ENCODE measurements at places on chromosomes 6 and 20. TPM values are rescaled to one million over a fixed set of nuclear protein-coding genes. Genes with fewer than 3 reads are reported as not detected.

The SNX5 gene
- total RNA-seq: 59.8 TPM

The TULP1 gene
- total RNA-seq: not detected

The OPRM1 gene
- total RNA-seq: not detected

The TINAG gene
- 0.27 TPM for total RNA-seq
